ELF-1 (cell line): ENCODE measurements at places on chromosomes 1 and 21.
A peak's percentile ranks its signal among the peaks of the same experiment; 100 is the strongest.

DNA sequence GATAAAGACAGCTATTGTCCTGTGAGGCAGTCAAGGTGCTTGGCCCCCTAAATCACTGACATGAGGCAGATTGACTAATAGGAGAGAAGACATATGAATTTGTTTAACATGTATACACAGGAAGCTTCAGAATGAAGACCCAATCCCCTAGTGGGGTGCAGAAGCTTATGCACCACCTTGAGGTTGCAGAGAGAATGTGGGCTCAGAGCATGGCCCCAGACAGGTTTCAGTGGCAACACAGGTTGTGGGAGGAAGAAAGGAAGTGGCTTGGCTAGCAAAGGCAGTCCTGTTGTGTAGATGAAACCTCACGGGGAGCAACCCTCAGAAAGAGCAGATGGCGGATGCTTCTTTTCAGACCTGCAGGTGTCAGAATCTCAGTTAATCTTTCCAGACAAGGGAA is 37.0 kb upstream of the PARP1 start:
- DNase-seq, result no peak

DNA sequence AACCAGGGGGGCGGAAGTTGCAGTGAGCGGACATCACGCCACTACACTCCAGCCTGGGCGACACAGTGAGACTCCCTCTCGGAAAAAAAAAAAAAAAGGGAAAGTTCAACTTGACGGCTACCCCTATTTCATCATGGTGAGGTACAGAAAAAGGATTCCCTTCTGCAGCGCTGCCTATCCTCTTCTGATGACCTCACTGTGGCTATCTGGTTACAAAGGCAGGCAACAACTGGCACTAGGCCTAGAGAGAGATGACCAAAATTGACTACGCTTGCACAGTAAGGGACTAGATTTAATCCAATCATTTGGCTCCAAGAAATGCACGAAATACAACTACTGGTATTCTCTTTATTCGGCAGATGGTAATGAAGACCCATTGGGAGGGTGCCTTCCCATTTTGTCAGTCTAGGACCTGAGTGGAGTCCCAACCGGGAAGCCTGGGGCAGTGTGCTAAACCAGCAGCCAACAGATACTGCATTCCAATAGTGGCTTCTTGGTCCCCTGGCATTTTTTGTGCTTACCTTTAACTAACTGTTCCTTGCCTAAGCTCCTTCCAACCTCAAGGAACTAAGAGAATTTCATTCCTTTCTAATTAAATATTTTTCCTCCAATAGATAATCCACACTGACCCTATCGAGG is 36.6 kb downstream of the ITPKB start:
- peak; percentile 72 for DNase-seq

DNA sequence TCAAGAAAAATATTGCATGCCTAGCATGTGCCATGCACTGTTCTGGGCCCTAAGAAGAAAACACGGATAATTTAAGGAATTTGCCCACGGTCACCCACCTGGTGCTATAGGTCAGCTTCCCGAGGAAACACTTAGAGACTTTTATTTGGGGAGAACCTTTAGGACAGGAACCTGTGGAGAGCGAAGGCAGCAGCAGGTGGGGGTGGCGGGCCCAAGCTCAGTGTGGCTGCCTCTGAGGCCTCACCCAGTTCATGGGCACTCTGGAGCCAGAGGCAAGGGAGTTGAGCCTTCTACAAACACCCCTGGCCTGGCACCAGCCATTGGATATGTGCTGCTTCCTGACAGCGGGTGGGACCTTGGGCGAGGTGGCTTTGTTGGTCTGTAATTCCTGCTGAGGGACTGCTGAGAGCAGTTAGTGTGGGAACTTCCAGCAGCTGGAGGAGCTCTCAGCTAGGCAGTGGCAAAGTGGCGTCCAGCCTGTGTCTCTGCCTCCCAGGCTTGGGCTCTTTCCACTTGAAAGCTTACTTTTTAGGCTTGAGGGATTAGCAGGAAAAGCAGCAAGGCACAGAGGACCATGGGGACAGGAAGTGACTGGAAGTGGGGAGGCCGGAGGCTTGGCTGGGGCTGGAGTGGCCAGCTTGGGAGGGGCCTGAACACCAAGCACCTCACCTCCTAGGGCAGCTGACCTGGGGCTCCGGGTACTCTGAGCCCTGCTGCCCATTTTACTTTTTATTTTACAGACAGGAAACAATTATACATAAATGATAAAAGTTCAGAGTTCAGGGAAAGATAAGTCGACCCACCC is 19.1 kb downstream of the MRPL37 start:
- no peak for DNase-seq

DNA sequence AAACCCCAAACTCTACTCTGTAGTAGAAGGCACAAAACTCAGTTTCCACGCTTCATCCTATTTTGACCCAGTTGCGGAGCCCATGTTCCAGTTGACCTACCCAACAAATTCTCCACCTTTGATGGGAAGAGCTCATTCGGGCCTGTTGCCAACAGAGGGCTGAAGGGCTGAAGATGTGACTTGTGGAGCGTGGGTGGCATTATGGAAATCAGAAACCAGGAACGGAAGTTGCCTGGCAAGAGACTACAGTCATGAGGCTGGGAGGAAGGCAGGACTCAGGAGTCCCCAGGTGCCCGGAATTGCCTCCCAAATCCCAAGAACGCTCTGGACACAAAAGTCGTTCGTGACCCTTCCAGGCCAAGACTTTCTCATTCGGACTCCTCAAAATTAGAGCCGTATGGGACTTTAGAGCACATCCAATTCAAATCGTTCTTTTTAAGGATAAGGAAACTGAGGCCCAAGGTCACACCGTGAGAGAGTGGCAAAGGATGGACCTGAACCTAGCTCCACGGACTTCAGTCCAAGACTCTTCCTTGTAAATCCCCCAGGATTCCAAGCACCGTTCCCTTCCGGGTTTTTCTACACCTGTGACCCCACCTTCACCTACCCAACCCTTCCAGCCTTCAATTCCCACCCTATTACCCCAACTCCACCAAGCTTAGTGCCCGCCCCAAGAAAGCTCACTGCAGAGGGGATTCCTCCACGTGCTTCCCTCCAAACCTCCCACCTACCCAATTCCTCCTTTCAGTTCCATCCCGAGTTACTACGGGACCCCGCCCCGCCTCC is 739 bp downstream of the SMG5 start:
- peak; percentile 35 for DNase-seq

DNA sequence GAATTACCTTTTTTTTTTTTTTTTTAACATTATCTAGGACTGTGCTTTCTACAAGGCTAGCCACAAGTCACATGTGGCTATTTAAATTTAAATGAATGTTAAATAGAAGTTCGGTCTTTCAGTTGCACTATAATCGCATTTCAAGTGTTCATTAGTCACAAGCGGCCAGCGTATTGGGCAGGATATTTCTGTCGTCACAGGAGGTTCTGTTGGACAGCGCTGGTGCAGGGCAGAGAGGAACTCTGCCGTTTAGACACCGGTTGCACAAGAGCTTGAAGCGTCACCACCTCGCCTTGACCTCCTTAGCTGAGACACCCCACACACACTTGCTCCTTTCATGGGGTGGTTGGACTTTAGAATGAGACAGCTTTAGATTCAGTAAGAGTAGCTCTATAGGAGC is 64.1 kb downstream of the BACE2 start:
- no peak for DNase-seq

GRCh38 chr1:224256640-224257039 is 73.3 kb downstream of the NVL start:
- peak; percentile 74 for DNase-seq

- DNase-seq, result no peak
Observed at GRCh38 chr1:43405219-43405875, 15.6 kb downstream of the SZT2 start.

GRCh38 chr1:175448467-175448866 is 255.9 kb upstream of the KIAA0040 start:
- DNase-seq, result peak; percentile 4
